NCI-H226 (cell line): ENCODE measurements at places on chromosomes 13 and 19.

DNA sequence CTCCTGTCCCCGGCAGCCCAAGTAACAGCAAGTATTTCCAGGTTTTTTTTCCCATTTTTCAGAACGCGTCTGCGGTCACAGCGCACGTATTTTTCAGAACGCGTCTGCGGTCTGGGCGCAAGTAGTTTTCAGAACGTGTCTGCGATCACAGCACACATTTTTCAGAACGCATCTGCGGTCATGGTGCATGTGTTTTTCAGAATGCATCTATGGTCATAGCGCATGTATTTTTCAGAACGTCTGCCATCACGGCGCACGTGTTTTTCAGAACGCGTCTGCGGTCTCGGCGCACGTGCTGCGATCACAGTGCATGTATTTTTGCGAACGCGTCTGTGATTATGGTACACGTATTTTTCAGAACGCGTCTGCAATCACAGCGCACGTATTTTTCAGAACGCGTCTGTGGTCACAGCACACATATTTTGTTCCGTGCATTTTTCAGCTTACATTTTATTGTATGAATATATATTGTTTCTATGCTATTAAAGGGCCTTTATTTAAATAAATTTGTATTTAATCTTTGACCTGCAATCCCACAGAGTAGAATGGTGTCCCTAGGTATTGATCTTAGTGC lies 19.7 kb downstream of the ATP4B start:
- DNase-seq = no peak

- DNase-seq = peak; percentile 7
Observed at GRCh38 chr19:48842789-48843162, 6.5 kb upstream of the HSD17B14 start.

GRCh38 chr13:49450105-49450819 lies 6.2 kb downstream of the SETDB2 start:
- no peak for DNase-seq

- no peak for DNase-seq
Observed at GRCh38 chr13:99045396-99045795, 67.5 kb upstream of the DOCK9 start.

- peak; percentile 94 for DNase-seq
Observed at GRCh38 chr13:60755380-60756163, 358.6 kb downstream of the TDRD3 start.

DNA sequence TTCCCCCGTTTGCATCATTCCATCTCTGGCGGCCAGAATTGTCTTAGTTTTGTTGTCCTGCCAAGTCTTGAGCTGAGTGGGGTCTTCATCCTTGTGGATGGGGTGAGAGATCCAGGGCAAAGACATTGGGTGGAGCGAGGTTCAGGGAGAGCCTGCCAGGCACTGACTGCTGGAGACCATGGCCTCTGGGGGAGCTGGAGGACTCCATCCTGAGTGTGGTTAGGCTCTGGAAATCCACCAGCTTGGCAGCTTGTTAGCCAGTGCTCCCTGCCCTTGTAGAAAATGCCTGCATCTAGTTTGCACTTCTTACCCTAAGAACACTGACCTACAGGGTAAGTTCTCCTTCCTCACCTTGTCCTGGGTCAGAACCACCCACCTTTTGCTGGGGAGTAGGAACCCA lies 97.2 kb upstream of the ZNF536 start:
- DNase-seq = no peak

GRCh38 chr13:63433546-63434150 lies 2018.0 kb upstream of the PCDH20 start:
- DNase-seq = peak; percentile 49

- DNase-seq = peak; percentile 23
Observed at GRCh38 chr13:45511310-45512097, 46.8 kb downstream of the COG3 start.

- no peak for DNase-seq
Observed at GRCh38 chr19:2188708-2189385, 25.1 kb downstream of the DOT1L start.

DNA sequence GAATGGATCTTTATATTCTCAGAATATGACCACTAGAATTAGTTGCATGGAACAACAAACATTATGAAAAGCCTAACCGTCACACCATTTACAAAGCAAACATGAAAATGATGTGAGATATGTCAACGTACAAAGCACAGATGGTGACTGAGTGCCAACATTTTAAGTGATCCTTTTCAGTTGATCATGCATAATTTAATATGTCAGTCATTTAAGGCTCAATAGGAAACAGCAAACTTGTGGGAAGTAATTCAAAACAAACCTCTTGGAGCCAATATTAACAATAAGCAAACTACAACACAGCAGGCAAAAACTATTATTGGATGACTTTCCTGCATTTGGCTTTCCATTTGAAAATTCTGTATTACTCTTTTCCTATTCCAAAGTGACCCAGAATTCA lies 277.6 kb downstream of the SLITRK6 start:
- DNase-seq = no peak

DNA sequence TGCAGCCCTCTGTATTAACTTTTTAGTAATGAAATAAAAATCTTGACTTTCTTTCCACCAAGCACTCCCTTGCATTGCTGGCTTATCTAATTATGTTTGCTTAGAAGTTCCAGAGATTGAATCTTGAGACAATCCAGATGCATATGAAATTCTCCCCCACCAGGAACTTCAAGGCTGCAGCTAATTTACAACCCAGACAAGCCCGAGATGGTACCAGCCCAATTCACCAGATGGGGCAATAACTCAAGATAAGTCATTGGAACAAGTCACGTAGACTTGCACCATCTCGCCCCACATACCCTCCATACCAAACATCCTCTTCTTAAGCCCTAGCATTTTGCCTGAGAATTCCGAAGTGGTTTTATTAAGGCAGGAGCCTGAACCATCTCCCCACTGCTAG lies 29.0 kb downstream of the UTP14C start:
- no peak for DNase-seq

DNA sequence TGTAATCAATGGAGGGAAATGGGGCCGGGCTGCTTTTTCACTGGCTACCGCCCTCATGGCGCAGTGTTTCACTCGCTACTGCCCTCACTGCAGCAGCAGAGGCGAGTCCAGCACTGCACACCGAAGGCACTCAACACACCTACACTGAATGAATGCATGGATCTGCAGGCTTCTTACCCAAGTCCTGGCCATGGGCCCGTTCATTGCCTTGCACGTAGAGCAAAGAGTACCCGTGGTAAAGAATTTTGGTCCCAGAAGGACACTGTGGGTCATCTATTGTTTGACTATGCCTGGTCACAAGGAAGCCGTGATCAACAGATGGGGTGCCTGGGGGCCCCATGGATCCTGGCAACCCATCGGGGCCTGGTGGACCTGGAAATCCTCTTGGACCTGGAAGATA lies 144.9 kb downstream of the COL4A1 start:
- no peak for DNase-seq

DNA sequence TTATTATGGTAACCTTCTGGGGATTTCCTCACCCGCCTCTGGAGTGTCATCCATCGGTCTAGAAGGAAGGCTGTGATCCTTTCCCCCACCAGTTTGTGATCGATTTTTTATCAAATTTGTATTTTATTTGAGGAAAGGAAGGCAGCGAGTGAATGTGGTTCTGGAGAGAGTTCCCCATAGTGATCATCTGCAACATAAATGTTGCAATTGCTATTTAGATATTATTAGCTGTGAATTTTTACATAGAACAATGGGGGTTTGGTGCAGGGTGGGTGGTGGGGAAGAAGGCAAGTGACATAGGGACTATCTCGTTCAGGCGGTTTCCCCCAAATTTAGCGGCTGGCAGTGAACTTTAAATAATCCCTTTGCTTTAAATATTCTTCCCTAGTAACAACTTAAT lies 1.2 kb downstream of the CDK8 start:
- DNase-seq = no peak

DNA sequence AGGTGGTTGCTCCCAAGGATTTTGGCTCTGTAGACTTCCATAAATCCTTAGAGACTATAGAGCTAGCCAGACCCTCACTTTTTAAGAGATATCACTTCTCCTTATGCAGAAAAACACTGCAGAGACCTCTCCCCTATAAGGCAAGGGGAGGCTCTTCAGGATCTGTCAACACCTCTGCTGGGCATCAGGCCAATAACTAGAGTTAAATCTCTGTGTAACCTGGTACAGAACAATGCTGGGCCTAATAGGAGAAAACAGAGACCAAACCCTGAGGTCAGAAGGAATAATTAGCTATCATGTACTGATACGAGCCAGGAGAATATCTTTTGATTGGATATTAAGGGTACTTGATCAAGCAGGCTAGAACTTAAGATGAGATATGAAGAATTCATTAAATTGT lies 358.5 kb downstream of the TBC1D4 start:
- DNase-seq = no peak

GRCh38 chr13:41658057-41658661 lies 200.8 kb downstream of the RGCC start:
- DNase-seq = no peak

GRCh38 chr13:48231933-48232332 lies 1.1 kb upstream of the ITM2B start:
- no peak for DNase-seq

DNA sequence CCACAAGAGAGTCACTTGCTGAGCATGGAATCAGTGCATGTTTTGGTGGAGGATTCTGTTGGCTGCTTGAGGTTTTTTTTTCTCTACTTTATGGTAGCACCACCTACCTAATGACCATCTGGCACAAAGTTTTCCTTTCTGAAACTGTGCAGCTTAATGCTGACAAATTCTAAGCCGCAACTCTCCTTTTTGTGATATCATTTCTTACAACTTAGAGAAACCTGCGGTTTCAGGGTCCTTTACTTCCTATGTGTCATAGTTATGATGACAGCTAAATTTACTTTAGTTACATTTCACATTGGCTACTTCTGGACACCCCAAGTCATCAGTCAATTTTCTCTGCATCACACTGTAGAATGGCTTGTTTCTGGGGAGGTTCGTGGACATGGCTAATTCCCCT lies 115.4 kb upstream of the TMTC4 start:
- DNase-seq = no peak

GRCh38 chr19:38799104-38799503 lies 10.1 kb downstream of the LGALS7B start:
- DNase-seq = no peak

DNA sequence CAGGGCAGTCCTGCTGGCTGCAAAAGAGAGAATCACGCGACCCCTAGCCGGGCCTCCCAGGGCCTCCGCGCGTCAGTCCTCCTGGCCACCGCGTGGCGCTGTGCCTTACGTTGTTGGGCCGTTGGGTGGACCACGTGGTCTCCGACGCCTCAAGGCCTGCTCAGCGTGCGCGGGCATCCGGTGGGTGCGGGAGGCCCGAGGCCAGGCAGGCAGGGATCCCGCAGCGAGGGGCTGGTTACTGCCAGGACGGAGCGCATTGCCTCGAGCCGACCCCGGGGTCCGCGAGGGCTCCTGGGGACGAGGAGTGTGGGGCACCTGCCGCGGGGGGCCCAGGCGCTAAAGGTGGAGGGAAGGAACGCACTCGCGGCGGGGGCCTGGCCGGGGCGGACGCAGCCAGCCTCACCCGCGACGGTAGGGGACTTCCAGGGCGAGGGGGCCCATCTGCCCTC lies at the start of gene TDRD12:
Gene TDRD12, plus strand, starts transcription at position 157 of the 449 bp plus-strand sequence. CDS start 306 bp downstream, outside the sequence.
- no peak for DNase-seq

GRCh38 chr13:95326695-95327094 lies 25.4 kb upstream of the ABCC4 start:
- no peak for DNase-seq

DNA sequence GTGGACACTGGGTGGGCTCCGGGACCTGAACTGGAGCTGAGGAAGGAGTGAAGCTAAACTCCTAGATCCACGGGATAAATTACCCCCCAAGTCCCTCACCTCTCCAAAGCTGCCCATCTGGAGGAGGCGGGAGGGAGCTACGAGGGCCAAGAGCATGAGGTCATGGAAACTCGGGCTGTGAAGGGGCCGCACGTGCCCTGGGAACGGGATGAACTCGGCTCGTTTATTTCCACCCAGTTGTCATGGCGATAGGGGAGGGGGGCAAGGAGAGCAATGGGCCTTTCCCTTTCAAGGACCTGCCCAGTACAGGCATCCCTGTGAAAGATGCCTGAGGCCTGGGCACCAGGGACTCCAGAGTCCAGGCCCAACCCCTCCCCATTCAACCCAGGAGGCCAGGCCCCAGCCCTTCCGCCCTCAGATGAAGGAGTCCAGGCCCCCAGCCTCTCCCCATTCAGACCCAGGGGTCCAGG lies 3.8 kb downstream of the PPP1R12C start:
- DNase-seq = peak; percentile 100

GRCh38 chr19:18144906-18145305 lies 8.1 kb upstream of the PIK3R2 start:
- no peak for DNase-seq

DNA sequence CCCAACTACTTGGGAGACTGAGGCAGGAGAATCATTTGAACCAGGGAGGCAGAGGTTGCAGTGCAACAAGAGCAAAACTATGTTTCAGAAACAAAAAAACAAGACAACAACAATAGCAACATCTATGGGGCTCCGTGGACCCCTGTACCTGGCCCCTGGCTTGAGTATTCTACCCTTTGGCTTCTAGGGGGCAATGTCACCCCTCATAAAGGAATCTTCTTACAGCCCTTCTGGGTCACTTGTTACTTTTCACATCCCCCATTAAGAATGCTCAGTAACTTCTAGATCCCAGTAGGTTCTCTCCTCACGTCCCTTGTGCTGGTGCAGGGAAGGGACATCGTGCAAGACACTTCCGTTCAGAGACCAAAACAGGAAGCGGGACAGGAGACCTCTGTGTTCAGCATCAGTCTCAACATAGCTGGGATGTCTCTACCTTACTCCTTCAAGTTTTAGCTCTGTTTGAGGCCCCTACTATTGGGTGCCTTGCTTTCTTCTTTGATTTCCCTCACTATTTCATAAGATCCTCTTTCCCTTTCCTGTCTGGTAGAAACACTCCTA lies 218.1 kb upstream of the ARGLU1 start:
- no peak for DNase-seq

GRCh38 chr13:46210362-46211083 lies 1.2 kb upstream of the LRRC63 start:
- DNase-seq = no peak

- DNase-seq = no peak
Observed at GRCh38 chr19:18109733-18110608, 12.4 kb downstream of the MAST3 start.

GRCh38 chr13:26786651-26787295 lies 26.2 kb upstream of the GPR12 start:
- no peak for DNase-seq

DNA sequence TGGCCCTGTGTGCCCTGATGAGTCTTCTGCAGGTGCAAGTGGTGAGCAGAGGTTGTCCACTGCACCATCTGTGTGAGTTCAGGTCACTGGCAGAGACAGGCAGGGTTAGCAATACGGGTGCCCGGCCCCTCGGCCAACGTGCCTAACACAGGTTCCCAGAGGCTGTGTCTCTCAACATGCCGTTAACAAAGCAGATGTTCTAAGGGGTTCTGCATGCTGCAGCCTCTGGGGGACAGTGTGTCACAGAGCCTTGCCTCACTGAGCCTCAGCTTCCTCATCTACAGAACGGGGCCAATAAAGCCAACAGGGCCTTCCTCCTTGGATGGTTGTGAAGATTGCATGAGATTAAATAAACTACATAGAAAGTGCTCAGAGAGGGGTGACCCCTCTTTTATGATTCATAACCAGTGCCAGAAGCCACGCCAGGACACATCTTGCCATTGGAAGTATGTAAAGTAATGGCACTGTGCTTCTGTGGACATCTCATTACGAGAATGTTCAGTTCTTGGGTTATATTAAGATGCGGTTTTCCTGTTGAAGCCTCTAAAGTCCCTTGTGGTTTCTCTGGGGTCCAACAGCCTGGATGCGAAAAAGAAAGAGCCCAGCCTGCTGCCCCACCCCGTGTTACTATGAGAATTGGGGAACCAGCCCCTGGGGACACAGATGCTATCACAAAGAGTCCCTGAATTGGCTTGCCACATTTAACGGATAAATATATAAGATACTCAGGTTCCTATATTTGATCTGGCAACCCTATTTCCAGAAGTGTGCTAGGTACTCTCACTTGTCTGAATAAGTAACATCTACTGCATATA lies 11.2 kb upstream of the ARHGEF18 start:
- DNase-seq = no peak
